ENCODE measurements at places on chromosomes 13 and 19. TPM values are rescaled to one million over a fixed set of nuclear protein-coding genes. Genes with fewer than 3 reads are reported as not detected.

GRCh38 chr13:32265726-32266125 is 49.4 kb downstream of the ZAR1L start:
- no peak for DNase-seq

DNA sequence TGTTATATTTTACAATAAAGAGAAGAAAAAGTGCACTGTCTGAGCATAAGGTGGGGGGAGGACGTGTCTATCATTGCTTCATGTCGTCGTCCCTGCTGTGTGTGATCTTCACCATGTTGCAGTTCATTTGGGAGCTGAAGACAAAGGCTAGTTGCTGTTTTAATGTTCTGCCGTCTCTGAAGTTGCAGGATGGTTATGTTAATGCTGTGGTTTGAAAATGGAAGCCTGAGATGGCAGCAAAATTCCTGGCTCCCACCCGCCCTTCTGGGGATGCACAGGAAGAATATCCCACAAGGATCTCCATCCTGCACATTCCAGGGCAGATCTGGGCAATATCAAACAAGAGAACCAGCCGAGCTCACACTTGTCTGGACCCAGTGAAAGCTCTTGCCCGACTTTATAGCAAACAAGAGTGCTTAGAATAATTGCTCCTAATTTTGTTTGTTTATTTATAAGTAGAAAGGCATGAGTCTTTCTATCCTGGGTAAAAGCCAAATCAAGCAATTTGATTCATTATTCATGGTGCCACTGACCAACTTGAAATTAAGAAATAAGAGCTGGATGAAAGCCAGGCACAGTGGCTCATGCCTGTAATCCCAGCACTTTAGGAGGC is 110.3 kb upstream of the ABCC4 start:
- DNase-seq, result peak; percentile 29

Gene GNG8
- total RNA-seq, result not detected

DNA sequence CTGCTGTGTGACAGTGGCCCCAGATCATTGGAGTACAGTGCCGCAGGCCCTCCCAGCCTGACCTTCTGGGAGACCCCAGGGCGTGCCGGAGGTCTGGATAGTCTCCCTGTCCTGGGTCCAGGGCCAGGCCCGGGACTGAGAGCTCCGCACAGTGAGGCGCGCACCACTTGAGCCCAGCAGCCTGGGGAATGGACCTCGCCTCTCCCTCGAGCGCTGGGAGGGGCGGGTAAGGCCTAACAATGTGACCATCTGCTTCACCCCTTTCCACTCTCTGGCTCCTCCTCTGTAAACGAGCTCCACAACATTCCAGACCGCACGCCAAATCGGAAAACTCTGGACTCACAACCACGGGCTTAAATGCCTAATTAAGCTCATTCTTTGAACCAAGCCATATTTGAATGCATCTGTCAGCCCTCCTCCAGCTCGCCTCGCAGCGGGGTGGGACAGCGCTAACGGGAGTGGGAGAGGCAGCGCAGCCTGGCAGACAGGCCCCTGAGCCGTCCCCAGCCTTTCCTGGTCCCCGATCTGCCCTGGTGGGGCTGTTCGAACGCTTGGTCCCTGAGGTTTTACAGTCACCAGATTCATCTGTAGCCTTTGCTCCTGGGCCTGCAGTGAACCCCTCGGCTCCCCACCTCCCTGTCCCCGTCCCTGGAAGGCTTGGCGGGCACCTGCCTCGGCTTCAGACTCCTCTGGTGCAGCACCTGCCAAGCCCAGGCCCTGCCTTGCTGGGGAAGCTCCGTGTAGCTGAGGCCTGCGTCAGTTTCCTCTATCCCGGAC is 120.7 kb upstream of the VSTM2B start:
- DNase-seq, result no peak

- peak; percentile 80 for DNase-seq
These were observed 9.8 kb upstream of the CIRBP start for GRCh38 chr19:1259206-1259875.

- DNase-seq, result no peak
These were observed 27.2 kb downstream of the MPND start for GRCh38 chr19:4370418-4371041.
